GM23338 (cell line): ENCODE measurements at places on chromosomes 6 and 20.

DNA sequence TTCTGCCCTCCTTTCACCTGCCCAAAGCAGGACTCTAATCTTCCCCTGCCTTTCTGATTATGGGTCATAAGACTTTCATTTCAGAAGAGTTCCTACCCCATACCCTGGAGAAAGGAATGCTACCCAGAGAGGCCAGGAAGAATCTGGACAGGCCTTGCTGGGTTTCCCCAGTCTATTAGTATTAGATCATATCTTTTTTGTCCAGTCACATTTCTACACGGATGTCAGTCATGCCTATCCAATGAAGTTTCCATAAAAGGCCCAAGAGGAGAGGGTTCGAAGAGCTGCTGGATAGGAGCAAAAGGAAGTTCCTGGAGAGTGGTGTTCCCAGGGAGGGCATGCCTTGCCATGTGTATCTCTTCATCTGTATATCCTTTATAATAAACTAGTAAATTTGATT is 3.2 kb downstream of the POLH start:
- no peak for DNase-seq

- peak; percentile 70 for DNase-seq
Observed at GRCh38 chr6:83867527-83868161, 8.2 kb downstream of the CYB5R4 start.

DNA sequence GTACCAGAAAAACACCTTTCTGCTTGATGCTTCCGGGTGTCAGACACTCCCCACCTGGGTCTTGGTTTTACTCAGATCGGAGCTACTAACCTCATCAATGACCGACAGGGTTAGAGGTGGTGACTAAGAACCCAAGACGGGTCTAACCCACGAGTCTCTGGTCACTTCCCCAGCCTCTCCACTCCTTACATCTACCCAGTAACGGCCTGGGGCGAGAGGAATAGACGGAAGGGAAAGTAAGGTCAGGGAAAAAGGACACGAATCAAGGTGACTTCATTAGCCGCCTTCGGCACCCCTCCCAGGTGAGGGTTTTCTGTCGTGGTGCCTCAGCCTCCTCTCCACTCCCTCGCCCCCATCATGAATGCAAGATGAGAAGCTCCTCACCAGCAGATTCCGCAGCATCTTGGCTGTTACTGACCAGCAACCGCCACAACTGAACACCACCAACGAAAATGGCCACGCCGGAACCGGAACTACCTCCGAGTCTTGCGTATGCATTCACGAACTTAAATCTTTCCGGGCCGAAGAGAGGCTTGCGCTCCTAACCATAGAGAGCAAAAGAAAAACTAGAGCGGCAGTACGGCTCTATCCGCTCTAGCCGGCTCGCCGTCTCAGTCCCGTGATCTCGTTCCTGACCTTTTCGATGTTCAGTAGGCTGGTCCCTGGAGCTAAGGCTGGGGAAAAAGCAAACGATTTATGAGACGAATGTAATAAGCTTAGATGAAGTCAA is at the start of gene COX7A2:
Gene COX7A2, minus strand, starts transcription at position 469 of the 730 bp plus-strand sequence. Its CDS starts 67 bp downstream, at position 402.
- peak; percentile 99 for DNase-seq

GRCh38 chr6:138685781-138686180 is 87.8 kb upstream of the CCDC28A start:
- DNase-seq = no peak

DNA sequence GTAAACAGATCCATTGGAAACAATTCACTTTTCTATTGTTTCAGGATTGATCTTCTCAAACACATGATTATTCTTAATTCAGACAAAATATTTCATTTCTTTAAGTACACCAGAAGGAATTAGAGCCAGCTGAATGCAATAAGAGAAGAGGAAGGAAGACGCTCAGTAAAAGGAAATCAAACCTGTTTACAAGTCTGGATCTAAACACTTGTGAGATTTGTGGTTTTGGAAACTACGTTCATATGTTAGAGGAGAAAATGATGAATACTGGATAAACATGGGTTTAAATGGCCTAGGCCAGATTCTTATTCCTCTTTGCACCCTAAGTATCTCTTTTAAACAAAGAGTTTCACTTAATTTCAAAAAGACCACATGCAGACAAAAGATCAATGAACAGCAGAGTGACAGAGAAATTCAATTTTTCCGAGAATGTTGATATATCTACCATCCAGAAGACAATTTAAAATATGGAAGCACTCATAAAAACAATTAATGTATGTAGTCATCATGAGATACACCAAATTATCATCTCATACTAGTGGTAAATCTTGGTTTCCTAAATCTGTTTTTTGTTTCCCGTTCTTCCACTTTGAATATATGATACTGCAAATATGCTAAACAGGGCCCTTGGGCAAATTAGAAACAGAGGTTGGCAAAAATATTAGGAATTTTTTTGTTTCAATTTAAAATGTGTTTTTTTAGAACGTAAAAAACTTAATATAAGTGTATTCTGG is 703.5 kb upstream of the CITED2 start:
- no peak for DNase-seq

DNA sequence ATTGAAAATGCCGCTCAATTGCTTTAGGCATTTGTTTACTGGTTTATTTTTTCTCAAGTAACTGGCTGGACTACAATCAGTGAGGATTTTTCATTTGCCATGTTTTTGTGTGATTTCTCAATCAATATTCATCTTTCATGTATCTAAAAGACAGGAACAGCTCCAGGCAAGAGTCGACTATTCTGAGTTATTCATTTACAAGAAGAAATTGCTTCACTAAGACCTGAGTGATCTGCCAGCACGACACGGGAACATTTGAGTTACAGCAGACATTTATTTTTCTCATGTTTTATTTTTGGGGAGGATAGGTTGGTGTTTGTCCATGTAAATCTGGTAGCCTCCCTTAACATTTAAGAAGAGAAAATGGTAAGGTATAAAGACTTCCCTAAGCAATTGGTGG is 124.1 kb downstream of the CBLN4 start:
- no peak for DNase-seq

- DNase-seq = no peak
Observed at GRCh38 chr6:161044335-161044734, 52.8 kb downstream of the MAP3K4 start.

GRCh38 chr6:154893917-154894316 is 101.2 kb upstream of the TIAM2 start:
- no peak for DNase-seq

DNA sequence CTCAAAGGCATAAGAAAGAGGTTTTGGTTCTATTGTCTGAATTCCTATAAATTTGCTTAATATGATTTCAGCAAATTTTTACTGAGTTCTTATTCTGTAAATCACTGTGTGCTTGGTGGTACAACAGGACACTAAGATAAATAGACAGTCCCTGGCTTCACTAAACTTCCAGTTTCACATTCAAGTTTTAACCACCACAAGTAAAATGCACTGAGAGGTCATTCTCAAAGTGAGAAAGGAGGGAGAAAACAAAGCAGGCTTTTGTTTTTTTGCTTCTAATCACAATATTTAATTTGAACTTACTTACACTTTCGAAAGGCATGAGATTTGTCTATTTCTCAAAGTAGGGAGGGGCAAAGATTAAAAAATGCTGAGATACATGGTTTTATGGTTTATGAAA is 445.7 kb downstream of the CDC5L start:
- DNase-seq = no peak

GRCh38 chr6:11356404-11357155 is 124.1 kb upstream of the NEDD9 start:
- no peak for DNase-seq

DNA sequence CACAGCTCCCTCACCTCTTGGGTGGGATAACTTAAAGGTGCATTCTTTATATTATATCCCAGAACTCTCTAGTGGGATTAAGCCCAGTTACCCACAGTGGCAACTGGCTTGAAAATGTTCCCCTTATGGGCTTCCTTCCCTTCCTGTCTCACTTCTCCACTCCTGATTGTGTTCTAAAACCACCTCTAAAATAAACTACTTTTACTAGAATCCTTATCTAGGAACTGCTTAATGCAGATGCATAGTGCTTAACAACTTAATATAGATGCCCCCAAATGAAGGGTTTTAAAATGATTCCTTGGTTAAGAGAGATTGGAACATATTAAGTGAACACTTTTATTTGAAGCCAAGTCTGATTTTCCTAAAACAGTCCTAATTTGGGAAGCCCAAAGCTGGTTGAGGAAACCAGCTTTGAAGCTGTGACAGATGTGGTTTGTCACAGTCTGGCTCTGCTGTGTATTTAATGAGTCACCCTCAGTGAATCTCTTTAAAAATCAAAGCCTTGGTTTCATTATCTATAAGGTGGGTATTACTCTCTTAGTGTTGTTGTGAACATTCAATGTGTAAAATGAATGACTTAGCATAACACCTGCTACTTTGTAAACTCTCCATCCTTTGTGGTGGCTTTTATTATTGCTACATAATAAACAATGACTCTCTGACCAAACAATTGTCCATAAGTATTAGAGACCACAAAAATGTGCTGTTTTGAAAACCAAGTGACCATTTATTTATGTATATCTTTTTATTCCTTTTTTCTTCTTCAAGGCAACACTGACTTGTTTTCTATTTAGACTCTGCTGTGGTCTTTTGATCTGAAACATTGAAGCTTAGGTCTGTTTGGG is 24.4 kb downstream of the PLCB1 start:
- DNase-seq = no peak

DNA sequence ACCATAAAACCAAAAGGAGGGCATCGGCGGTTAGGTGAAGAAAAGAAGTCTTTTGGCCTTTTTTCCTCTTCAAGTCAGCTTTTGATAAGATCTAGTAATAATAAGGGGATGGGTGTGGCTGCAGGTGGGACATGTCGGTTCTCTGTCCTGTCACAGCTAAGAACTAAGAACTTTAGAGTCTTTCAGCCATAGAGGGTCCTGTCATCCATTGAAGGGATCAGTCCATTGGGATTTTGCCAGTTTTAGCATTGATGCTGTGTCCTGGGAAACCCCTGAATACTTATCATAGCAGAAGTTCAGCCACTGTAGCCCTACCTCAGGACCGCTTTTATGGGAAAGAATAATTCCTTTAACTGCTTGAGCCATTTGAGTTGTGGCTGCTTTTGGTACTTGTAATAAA is 18.2 kb upstream of the SCP2D1 start:
- DNase-seq = no peak

GRCh38 chr6:154745243-154745642 is 12.0 kb downstream of the SCAF8 start:
- no peak for DNase-seq
